ENCODE measurements at places on chromosomes 6 and 20.

DNA sequence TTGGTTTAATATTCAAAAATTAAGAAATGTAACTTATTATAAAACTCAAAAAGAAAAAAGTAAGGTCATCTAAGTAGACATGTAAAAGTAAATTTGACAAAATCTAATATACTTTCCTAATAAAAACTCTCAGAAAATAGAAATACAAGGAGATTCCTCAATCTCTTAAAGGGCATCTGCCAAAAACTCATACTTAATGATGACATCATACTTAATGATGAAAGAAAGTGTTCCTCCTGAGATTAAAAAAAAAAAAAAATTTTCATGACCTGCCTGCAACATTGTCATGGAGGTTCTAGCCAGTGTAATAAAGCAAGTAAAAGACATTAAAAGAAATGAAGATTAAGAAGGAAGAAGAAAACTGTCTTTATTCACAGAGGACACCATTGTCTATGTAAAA lies 325.7 kb upstream of the BTBD3 start:
- DNase-seq, result no peak

DNA sequence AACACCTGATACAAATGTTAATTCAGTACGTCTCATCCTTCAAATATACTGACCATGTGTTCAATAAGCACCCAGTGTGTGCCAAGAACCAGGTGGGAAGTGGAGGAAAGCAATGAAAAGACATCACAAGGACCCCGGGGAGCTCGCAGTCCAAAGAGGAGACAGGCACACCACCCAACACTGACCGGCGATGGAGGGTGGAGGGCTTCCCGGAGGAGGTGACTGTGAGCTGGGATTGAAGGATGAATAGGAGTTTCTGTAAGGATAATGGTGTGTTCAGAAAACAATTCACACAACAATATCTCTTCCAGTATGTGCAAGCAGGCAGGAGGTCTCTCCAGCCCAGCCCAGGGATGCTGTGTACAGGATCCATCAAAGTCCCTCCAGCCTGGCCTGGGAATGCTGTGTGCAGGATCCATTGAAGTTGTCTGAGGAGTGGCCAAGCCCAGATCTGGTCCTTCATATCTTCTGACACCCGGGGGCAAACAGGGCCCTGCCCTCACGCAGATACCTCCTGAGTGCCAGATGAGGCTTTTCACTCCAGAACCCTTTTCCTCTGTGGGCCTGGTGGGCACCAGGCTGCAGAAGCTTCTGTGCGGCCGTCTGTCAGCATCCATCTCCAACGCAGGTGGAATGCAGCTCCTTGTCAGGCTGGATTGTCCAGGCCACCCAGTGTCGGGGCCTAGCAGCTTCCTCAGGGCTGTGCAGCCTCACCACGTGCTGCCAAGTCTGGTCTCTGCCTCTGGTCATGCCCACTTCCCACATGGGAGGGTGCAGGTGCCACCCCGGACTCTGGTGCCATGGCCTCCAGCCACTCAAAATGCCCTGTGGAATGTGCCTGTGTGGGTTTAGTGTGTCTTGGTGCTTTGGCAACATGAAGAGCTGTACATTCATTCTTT lies 36.3 kb downstream of the DLL1 start:
- no peak for DNase-seq

GRCh38 chr20:25039697-25040437 lies 18.1 kb downstream of the ACSS1 start:
- DNase-seq, result no peak

- no peak for DNase-seq
Observed at GRCh38 chr20:63117661-63118302, 98.1 kb downstream of the YTHDF1 start.

DNA sequence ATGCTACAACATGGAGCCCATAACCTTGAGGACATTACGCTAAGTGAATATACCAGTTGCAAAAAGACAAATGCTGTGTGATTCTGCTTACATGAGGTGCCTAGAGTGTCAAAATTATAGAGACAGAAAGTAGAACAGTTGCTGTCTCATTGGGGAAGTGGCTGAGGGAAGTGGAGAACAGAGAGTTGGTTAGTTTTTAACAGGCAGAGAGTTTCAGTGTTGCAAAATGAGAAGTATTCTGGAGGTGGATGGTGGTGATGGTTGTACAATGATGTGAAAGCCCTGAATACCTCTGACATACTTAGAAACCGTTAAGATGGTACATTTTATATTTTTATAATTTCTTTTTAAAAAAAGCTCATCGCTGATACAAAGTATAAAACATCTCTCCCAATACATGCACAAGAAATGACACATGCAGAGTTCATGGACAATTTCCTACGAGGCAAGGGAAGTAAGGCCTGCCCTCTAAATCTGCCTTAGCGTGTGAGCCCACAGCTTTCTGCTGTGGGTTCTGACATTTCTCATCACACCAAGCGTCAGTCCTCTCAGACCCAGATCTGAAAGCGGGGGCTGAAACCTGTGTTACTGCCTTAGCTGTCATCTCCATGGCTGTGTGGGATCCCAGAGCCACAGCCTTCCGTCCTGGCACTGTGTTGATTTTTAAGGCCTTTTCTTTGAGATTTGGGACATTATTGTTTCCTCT lies 126.0 kb downstream of the RNASET2 start:
- no peak for DNase-seq

DNA sequence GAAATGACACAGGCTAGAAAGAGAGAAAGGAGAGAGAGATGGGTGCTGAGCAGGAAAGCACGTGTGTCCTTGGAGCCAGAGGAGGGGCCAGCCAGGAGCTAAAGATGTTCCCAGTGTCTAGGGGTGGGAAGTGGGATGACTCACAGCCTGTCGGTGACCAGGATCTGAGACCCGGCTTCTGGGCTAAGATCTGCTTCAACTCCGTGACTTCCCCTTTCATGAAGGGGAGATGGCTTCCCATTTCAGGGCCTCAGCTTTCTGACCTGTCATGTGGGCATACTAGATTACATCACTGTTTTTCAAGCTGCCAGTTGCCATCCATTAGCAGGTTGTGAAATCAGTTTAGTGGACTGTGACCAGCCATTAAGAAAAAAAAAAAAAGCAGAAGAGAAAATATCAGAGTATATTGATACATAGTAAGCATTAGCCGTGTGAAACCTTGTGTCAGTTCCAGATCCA lies 5.4 kb downstream of the TGM3 start:
- no peak for DNase-seq

DNA sequence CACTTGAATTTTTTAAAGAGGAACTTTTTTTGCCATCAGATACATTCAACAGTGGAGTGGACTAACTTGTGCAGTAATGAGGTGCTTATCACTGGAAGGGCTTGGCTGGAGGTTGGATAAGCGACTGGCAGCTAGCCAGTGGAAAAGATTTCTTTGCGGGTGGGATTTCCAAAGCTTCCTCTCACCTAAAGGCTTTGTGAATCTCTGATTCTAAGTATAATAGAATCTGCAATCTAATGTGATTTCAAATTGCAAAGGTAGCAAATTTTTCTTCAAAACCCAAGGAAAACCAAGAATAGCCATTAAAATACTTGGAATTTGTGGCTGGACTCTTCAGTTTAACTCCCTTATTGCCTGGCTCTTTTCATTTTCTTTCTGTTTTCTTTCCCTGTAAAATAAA lies 460.4 kb upstream of the MARCKS start:
- DNase-seq, result no peak

DNA sequence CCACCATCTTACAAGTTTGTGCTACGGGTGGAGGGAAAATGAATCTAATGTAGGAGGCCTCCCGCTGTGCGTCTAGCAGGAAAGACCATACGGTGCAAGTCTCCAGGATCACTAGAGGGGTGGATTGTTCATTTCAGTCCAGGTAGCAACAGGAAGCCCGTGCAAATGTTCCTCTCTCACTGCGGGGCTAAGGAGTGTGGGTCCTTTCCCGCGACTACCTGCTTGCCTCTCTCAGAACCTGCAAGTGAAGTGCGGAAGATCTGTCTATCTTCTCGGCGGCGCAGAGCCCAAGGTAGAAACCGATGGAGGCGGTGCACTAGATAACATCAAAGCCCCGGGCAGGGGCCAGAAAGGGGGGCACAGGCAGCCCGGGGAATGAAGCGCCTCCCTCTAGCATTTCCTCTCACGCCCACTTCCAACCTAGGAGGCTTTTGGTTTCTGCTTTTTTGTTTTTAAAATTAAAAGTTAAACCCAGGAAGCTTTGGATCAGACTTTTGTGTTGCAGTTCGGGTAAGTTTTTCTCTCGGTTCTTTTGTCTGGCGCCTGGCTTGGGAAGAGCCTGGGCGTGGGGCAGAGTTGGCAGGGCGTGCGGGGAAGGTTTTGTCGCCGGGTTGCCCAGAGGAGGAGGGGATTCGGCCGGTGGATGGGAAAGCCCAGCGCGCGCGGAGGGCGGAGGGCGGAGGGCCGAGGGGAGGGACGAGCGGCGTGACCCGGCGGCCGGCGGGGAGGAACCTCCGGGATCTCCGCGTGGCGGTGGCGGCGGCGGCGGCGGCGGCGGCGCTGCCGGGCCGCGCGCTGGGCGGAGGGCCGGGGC lies 3.5 kb upstream of the HIVEP1 start:
- DNase-seq, result peak; percentile 25

GRCh38 chr6:134495203-134495889 lies 177.4 kb upstream of the SGK1 start:
- no peak for DNase-seq

- no peak for DNase-seq
Observed at GRCh38 chr20:5552154-5552553, 198.0 kb upstream of the SHLD1 start.

DNA sequence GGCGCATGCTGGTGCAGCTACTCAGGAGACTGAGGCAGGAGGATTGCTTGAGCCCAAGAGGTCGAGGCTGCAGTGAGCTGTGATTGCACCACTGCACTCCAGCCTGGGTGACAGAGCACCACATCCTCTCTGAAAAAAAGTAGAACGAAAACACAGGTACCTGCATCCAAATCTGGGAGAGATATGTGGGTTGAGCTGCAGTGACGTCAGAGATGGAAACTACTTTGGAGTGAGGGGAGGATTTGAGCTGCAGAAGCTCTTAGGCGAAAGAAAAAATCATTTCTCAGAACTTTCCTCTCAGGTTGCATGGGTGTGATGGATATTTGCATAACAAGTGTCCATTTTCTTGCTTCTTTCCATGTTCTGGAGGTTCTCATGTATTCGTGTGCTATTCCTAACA lies 4.0 kb upstream of the TULP1 start:
- no peak for DNase-seq

GRCh38 chr20:49619113-49620048 lies 51.4 kb upstream of the PTGIS start:
- DNase-seq, result no peak

GRCh38 chr6:105459049-105459448 lies 56.2 kb upstream of the PREP start:
- DNase-seq, result no peak

- DNase-seq, result no peak
Observed at GRCh38 chr20:51760905-51761546, 7.2 kb downstream of the ATP9A start.

DNA sequence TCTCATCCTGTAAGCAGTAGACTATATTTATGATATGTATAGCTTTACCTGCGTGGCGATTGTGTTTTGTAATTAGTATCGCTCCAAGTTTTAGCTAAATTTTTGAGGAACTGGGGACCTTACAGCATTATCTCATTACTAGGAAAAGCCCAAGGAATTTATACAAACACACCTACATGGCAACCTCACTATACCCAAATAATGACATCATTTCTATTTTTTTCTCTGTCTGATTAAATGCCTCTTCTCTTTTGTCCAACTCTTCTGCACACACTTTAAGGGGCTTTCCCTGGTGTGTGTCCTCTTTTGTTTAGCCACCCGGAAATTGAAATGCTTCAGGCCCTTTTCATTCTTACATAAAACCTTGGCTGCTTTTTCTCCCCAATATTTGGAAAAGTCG lies 82.9 kb upstream of the EXOC2 start:
- no peak for DNase-seq

DNA sequence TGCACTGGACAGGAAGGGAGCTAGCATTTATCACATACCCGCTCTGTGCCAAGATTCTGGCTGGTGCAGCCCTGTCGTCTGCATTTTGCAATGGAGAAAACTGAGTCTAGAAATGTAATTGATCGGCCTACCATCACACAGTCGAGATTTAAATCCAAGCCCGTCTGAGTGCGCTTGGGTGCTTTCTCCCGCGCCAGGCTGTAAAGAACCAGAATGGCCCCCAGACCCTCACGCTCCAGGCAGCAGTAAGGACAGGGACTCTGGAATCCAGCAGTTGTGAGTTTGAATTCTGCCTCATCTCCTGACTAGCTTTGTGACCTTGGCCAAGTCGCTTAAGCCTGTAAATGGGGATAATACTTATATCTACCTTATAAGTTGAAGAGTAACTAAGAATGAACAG lies 10.8 kb downstream of the DYNLRB1 start:
- no peak for DNase-seq

GRCh38 chr6:41098366-41098765 lies 25.6 kb downstream of the NFYA start:
- DNase-seq, result no peak

- DNase-seq, result no peak
Observed at GRCh38 chr6:12174878-12175277, 115.3 kb upstream of the EDN1 start.

DNA sequence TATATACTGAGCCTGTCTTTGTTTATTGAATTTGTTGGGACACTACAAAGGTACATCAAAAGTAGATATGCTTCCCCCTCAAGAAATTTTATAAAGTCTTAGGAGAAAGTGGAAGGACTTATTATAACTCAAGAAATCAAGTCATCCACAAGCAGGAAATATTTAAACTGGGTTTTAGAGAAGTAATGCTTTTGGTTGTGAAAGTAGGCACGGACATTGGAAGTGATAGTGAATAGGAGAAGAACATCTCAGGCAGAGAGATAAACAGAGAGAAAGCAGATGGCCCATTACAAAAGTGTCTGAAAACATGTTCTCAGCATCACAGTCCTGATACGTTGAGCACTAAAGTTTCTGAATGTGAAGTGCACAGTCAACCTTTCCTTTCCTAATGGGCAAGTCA lies 415.6 kb upstream of the RNF217 start:
- no peak for DNase-seq

All from cortex of kidney (tissue), 1 donor.